ENCODE measurements at places on chromosomes 1 and 21. TPM values are rescaled to one million over a fixed set of nuclear protein-coding genes. Genes with fewer than 3 reads are reported as not detected.

OR14A16 gene
- not detected for polyA plus RNA-seq

ALPL gene
- 0.53 TPM for polyA plus RNA-seq

- no peak overlapping the region for H3K27ac ChIP-seq
- H3K4me1 ChIP-seq: no peaks in the 10 kb centered on the region
- peaks cover 10% of the 10 kb centered on the region for H3K27me3 ChIP-seq
- DNase-seq: no peak
- no peak overlapping the region for H3K4me3 ChIP-seq
- H3K36me3 ChIP-seq: no peaks in the 10 kb centered on the region
These were observed 63.9 kb downstream of the CSMD2 start for GRCh38 chr1:34101151-34101550.

GRCh38 chr1:172467446-172467845, 23.6 kb upstream of the PIGC start:
- H3K27ac ChIP-seq: no peak overlapping the region
- no peak for DNase-seq
- H3K27me3 ChIP-seq: peaks cover 11% of the 10 kb centered on the region
- no peak overlapping the region for H3K4me3 ChIP-seq
- H3K36me3 ChIP-seq: no peaks in the 10 kb centered on the region

MSH4 gene
- not detected for polyA plus RNA-seq

- peak overlapping the region; percentile 94 for H3K27ac ChIP-seq
- H3K4me1 ChIP-seq: peaks cover 10% of the 10 kb centered on the region
- peak; percentile 49 for DNase-seq
- H3K36me3 ChIP-seq: no peaks in the 10 kb centered on the region
- H3K4me3 ChIP-seq: peak overlapping the region; percentile 0
These were observed 65.8 kb upstream of the ATF3 start for GRCh38 chr1:212542761-212543187.

DNA sequence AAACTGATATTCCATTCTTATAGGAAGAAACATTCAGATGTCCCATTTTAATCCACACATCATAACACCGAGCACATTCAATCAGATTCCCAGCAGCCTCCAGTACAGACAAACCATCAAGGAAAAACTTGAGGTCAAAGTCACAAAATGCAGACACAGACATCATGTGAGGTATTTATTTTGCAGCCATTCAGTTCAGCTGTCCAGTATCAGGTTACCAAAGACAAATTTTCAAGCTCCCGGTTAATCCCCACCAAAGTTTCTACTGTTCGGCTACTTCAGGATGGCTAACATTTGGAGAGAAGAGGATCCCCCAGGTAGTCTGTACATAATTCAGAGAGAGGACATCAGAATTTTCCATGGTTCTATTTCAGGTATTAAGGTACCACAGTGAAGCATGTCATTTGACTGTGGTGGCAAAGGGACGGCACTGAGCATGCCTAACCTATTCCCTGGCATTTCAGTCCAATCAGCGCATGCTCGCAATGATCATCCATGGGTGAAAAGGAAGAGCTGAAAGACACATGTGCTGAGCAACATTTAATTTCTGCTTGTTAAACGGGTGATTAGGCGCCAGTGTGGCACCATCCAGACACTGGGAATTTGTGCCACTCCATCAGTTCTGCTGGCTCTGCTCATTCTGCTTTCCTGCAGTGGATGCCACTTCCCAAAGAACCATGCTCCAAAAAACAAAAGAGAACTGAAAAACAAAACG, 13.6 kb upstream of the NDC1 start:
- no peaks in the 10 kb centered on the region for H3K27me3 ChIP-seq
- H3K4me1 ChIP-seq: no peaks in the 10 kb centered on the region
- no peak overlapping the region for H3K4me3 ChIP-seq
- no peak overlapping the region for H3K27ac ChIP-seq
- no peak for DNase-seq

PM20D1 gene
- polyA plus RNA-seq: 1.0 TPM

DNA sequence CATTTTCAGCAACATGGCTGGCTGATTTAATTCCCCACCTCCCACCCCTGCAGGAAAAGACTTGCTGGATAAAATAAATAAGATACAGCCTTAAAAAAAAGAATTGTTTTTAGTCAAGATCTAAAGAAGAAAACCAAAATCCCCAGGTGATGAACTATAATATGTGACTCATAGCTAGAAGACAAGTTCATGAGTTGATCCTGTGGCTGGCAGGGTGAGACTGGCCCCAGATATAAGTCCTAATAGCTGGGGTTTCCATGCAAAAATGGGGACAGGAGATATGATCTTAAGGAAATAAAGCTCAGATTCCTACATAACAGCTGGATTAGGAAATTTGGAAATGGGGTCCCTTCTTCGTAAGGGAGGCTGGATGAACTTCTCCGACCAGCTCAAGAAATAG, 21.9 kb upstream of the RGSL1 start:
- no peaks in the 10 kb centered on the region for H3K27me3 ChIP-seq
- H3K36me3 ChIP-seq: no peaks in the 10 kb centered on the region
- no peak overlapping the region for H3K4me3 ChIP-seq
- peaks cover 7% of the 10 kb centered on the region for H3K4me1 ChIP-seq
- no peak overlapping the region for H3K27ac ChIP-seq

TUT4 gene
- polyA plus RNA-seq: 35.7 TPM

- peaks cover 19% of the 10 kb centered on the region for H3K27me3 ChIP-seq
- DNase-seq: no peak
- no peaks in the 10 kb centered on the region for H3K36me3 ChIP-seq
- H3K4me1 ChIP-seq: no peaks in the 10 kb centered on the region
These were observed 359.8 kb upstream of the KAZN start for GRCh38 chr1:14238472-14239307.

DNA sequence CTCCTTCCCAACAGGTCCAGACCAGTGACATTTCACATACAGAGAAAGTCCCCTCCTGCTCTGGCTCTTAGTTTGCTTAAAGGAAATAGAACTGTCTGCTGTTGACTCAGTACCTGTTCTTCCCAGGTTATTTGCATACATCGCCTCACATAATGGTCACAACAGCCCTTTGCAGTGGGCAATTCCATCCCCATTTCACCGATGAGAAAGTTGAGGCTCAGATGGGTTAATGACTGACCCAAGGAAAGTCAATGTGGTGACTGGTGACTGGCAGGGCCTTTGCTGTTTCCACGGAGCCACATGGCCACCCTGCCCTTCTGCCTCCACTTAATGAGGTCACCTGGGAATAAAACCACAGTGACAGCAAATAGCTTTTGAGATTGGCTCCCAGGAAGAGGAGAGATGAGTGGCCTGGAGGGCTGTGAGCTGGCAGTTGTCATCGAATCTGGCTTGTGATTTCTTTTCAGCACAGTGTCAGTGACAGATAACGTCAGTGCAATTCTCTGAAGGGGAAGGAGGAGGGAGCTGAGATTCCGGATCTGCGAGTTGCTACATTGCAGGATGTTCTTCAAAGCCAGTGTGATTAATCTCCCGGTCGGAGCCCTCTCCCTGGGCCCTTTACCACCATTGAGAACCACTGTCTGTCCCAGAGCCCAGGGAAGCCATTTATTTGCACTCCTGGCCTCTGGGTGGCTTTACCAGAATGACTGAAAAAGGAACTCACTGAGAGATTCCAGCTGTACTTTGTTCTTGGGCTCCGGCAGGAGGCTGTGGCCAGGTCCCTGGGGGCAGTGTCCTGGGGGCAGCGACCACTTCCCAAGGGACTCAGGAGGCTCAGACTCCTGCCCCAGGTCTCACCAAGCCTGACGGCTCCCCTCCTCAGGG, 117.2 kb downstream of the CNIH3 start:
- no peak for DNase-seq
- H3K27ac ChIP-seq: no peak overlapping the region
- no peaks in the 10 kb centered on the region for H3K4me1 ChIP-seq
- H3K27me3 ChIP-seq: no peaks in the 10 kb centered on the region
- H3K4me3 ChIP-seq: no peak overlapping the region

C4BPB gene
- not detected for polyA plus RNA-seq

- H3K36me3 ChIP-seq: peaks cover 48% of the 10 kb centered on the region
- no peak for DNase-seq
- no peak overlapping the region for H3K27ac ChIP-seq
- H3K27me3 ChIP-seq: no peaks in the 10 kb centered on the region
- H3K4me1 ChIP-seq: no peaks in the 10 kb centered on the region
These were observed 30.5 kb upstream of the B3GALT2 start for GRCh38 chr1:193216920-193217319.

DNA sequence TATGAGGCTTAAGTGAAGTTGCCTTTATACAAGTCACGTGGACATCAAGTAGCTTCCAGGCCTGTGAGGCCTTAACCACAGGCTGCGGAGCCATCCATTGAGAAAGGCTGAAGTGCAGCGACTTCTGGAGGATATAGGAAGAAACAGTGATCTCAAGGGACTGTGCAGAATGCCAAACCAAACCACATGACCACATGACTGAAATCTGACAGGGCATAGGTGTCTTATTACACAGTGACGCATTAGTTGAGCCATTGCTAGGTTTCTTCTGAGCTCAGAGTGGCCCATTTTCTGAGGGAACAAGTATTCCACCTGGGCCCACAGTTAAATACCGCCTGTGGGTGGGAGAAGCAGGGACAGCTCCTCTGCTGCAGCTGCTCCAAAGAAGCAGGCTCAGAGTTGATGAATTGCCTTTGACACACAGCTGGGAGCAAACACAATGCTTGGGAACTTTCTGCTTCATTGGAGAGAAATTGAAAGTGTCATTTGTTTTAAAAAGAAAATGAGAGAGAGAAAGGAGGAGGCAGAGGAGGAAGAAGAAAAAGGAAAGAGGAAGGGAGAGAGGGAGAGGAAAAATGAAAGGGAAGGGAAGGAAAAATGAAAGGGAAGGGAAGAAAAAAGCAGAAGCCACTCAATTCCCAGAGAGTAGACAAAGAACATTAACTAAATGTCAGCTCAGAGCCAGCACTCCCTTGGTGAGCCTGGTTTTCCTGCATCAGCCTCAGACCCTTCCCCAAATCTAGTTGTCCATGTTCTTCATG, 94.4 kb downstream of the COLGALT2 start:
- no peaks in the 10 kb centered on the region for H3K36me3 ChIP-seq
- H3K27me3 ChIP-seq: peaks cover 18% of the 10 kb centered on the region
- no peak overlapping the region for H3K4me3 ChIP-seq
- peaks cover 3% of the 10 kb centered on the region for H3K4me1 ChIP-seq
- no peak overlapping the region for H3K27ac ChIP-seq

KLHDC8A gene
- 0.26 TPM for polyA plus RNA-seq

DNA sequence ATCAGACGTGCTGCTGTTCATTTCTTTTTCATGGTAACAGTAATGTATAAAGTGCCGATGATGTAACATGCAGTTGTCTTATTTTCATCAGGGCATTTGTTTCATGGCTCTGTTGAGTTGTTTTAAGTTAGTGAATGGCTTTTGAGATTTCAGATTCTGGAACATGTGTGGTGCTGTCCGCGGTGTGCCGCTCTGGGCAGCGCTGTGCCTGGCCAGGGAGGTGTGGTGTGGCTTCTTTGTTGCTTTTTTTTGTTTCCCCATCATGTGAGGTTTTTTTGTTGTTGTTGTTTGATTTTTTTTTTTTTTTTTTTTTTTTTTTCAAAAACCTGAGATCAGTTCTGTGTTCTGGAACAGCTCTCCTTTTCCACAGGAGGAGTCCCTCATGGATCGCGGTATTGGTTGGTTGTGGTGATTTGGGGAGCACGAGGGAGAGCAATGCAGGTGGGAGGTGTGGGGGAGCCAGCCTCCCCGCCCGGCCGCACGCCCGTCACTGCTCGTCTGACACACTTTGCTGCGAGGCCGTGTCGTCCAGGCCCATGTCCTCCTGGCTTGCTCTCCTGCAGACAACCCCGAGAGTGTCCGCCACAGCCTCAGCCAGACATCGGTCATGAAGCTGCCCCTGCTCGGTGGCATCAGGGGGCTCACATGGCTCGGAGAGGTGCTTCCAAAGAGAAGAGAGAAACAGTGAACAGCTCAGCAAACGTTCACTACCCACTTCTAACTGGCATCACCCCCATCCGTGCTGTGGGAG, 33.6 kb downstream of the NTPCR start:
- no peak overlapping the region for H3K4me3 ChIP-seq
- peaks cover 2% of the 10 kb centered on the region for H3K36me3 ChIP-seq
- H3K27ac ChIP-seq: no peak overlapping the region
- DNase-seq: no peak
- no peaks in the 10 kb centered on the region for H3K4me1 ChIP-seq

RIMKLA gene
- polyA plus RNA-seq: not detected

MXRA8 gene
- not detected for polyA plus RNA-seq

- H3K27ac ChIP-seq: no peak overlapping the region
- peaks cover 4% of the 10 kb centered on the region for H3K36me3 ChIP-seq
- H3K4me3 ChIP-seq: no peak overlapping the region
- H3K4me1 ChIP-seq: peaks cover 41% of the 10 kb centered on the region
- H3K27me3 ChIP-seq: no peaks in the 10 kb centered on the region
These were observed 5.9 kb downstream of the YARS1 start for GRCh38 chr1:32811265-32811664.

BACE2 gene
- 146 TPM for polyA plus RNA-seq

DNA sequence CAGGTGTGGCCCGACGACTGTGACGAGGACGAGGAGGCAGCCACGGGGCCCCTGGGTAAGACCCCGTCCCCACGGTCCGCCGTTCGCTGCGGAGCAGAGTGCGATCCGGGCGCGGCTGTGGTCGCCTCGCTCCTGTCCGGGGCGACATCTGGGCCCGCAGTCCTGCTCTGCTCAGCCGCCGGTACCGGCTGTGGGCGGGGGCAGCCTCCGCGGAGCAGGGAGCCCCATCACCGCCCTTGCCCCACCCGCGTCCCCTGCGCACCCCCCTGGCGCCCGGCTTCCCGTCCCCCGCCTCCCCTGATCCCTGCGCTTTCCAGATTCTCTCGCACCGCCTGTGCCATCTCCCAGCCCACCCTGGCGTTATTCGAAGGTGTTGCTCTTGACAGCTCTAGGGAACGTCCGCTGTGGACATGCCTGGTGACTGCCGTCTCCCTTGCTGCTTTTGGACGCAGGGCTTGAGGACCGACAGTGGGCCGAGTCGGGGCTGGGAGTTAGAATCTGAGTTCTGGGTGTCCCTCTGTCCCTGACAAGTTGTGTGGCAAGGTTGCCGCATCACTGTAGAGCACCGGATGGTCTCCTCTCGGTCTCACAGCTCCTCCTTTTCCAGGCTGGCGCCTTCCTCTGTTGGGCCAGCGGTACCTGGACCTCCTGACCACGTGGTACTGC, 596 bp downstream of the TOR3A start:
- H3K4me1 ChIP-seq: peaks cover 49% of the 10 kb centered on the region
- peaks cover 4% of the 10 kb centered on the region for H3K36me3 ChIP-seq
- H3K27me3 ChIP-seq: no peaks in the 10 kb centered on the region
- peak overlapping the region; percentile 96 for H3K4me3 ChIP-seq

DNA sequence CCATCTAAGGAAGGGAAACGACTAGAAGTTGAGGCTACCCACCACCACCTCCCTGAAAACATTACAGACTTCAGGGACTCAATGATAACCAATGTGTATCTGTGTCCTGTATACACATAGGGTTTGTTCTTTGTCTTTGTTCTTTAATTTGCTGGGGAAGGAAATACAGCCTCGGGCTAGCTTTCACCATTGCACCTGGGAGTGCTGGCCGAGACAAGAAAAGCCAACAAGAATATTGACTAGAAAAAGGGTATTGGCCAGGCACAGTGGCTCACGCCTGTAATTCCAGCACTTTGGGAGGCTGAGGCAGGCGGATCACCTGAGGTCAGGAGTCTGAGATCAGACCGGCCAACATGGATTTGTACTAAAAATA, 50.4 kb downstream of the MDM4 start:
- H3K27ac ChIP-seq: no peak overlapping the region
- peaks cover 27% of the 10 kb centered on the region for H3K36me3 ChIP-seq
- H3K4me1 ChIP-seq: peaks cover 31% of the 10 kb centered on the region
- H3K27me3 ChIP-seq: no peaks in the 10 kb centered on the region

All from naive B cell (primary cell).